ENCODE measurements at places on chromosomes 6 and 20. TPM values are rescaled to one million over a fixed set of nuclear protein-coding genes. Genes with fewer than 3 reads are reported as not detected.

PDYN gene
- total RNA-seq = not detected

WFDC12 gene
- not detected for total RNA-seq

PTCHD4 gene
- 4.2 TPM for total RNA-seq

MTFR2 gene
- 3.6 TPM for total RNA-seq

ALDH5A1 gene
- total RNA-seq = 0.49 TPM

TRIM40 gene
- total RNA-seq = not detected

MYB gene
- total RNA-seq = not detected

RNF217 gene
- total RNA-seq = 39.1 TPM

PRRC2A gene
- 56.6 TPM for total RNA-seq

HAO1 gene
- total RNA-seq = not detected

PKIB gene
- total RNA-seq = not detected

CLDN20 gene
- total RNA-seq = not detected

TRIM31 gene
- total RNA-seq = not detected

LYRM4 gene
- total RNA-seq = 16.5 TPM

BMP7 gene
- total RNA-seq = not detected

FAM110A gene
- total RNA-seq = 2.0 TPM

NSFL1C gene
- 19.3 TPM for total RNA-seq

MOCS1 gene
- total RNA-seq = 15.1 TPM

KIFC1 gene
- 25.6 TPM for total RNA-seq

PSORS1C1 gene
- total RNA-seq = 8.1 TPM

ADGRF5 gene
- total RNA-seq = 276 TPM

EGFL8 gene
- total RNA-seq = 0.81 TPM

PFDN4 gene
- total RNA-seq = 48.4 TPM

MYLK2 gene
- total RNA-seq = 16.7 TPM

ZNF335 gene
- total RNA-seq = 13.3 TPM

CRISP2 gene
- total RNA-seq = not detected

C6orf118 gene
- not detected for total RNA-seq

PRL gene
- total RNA-seq = not detected

CPXM1 gene
- total RNA-seq = 0.38 TPM

ADGB gene
- total RNA-seq = not detected

SPAG4 gene
- 7.4 TPM for total RNA-seq

NCOA5 gene
- 13.4 TPM for total RNA-seq

ZNF334 gene
- 0.97 TPM for total RNA-seq
